ENCODE measurements at places on chromosomes 11 and 22.

DNA sequence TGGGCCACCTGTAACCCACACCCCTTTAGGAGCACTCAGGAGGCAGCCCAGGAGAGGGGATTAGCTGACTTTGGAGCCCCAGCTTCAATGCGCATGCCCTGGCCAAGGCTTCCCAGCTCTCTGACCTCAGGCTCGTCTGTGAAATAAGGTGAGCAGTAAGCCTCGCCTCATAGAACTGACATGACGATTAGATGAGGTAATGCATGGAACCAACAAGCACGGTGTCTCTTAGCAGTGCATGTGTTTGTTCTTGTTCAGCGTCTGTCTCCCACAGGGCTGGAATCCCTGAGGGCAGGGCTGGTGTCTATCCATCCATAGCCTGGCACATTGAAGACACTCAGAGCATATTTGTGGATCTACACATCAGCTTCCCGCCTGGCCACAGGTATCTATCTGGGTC is 415.4 kb downstream of the MN1 start:
- DNase-seq: no peak

DNA sequence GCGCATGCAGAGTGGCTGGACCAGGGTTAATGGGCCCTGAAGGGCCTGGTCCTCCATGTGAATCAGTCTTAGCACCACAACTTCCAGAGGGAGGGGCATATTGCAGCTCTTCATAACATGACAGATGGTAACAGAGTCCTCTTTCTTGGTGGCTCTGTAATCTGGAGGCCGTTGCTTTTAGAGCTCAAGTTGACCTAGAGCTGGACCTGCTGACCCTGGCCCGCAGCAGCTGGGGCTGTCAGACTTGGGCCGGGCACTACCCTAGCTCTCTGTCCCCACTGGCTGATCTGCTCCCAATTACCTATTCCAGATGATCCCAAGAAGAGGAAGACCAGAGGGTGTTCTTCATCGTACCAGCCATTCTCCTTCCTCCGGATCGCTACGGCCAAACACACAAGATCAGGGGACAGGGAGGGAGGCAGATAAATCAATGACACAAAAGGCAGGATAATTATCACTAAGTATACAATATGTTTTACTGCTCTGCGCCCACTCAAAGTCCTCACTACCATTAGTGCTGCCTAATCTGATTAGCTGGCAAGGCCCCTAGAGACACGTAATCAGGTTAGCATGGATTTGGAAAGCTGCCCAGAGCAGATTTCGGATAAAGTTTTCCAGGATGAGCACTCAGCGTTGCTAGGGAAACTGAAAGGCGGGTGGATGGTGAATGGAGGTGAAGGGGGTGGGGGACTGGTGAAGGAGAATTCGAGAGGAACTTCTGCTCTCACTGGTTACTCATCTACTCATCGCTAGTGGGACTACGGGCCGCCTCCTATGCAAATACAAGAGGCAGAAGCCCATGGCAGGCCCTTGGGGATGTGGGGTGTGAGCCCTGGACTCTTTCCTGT is 64.5 kb upstream of the PHOX2A start:
- DNase-seq: no peak

- DNase-seq: no peak
Observed at GRCh38 chr22:45426387-45426786, 12.9 kb downstream of the RIBC2 start.

GRCh38 chr22:36397131-36398093 is 9.6 kb upstream of the MYH9 start:
- no peak for DNase-seq

- no peak for DNase-seq
Observed at GRCh38 chr11:86192519-86193257, 51.9 kb upstream of the EED start.

- no peak for DNase-seq
Observed at GRCh38 chr11:78577495-78577894, 2.8 kb upstream of the NARS2 start.

DNA sequence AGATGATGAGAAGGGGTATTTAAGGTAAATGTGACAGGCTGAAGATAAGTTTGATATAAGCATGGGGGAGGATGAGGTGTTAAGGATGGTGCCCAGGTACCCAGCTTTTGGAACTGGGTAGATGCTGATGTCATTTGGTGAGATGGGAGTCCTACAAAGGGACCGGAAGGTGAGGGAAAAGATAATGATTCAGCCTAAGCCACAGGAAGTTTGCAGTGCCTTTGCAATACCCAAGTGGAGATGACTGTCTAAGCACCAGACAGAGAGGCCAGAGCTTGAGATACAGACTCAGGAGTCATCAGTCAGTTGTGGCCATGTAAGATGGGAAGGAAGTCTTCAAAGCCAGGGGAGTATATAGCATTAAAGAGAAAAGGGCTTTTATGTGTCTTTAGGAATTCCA is 30.0 kb upstream of the SMCO4 start:
- no peak for DNase-seq

DNA sequence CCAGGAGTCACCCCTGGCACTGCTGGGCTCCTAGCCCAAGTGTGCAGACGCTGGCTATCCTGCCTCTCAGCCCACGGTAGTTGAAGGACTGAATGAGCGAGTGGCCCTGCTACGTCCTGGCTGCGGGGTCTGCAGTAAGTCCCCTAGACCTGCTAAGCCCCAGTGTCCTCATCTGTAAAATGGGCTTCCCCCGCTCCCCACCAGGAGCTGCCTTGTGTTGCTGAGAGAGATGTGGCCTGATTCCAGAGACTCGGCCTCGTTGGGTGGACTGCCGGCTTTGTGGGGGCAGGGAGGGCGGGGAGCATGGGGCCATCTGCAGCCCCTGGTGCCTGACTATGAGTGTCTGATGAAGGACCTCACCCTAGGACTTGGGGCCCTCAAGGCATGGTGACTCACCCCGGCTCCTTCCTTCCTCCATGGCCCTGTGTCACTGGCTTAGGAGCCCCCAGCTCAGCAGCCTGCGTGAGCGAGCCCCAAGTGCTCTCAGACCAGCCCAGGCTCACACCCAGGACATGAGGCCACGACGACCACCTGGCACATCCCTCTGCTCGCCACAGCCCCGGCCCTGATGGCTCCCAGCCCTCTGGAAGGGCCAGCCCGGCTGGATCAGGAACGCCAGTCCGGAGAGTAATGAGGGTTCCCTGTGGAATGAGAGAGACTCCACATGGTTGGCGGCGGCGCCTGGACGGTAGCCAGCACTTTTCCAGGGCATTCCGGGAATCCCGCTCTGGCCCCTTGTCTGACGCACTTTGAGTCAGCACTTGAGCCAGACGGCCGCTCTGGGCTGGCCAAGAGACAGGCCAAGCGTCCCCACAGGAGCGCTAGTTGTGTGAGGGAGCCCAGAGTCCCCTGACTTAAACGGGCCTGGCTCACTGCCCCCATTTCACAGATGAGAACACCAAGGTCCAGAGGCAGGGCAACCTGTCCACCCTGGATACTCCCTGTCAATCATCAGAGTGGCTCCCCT is 50.5 kb upstream of the SHISAL1 start:
- DNase-seq: peak; percentile 72

- no peak for DNase-seq
Observed at GRCh38 chr11:121419836-121420235, 32.3 kb upstream of the SORL1 start.

GRCh38 chr22:20206709-20207215 is 55.9 kb upstream of the CCDC188 start:
- DNase-seq: peak; percentile 48

GRCh38 chr11:64313491-64314145 is 3.7 kb downstream of the TRMT112 start:
- no peak for DNase-seq

GRCh38 chr11:134479206-134480135 is 67.4 kb upstream of the B3GAT1 start:
- DNase-seq: no peak

GRCh38 chr11:86162239-86162638 is 82.3 kb upstream of the EED start:
- DNase-seq: peak; percentile 56

- DNase-seq: no peak
Observed at GRCh38 chr22:30192427-30192826, 54.1 kb downstream of the LIF start.

DNA sequence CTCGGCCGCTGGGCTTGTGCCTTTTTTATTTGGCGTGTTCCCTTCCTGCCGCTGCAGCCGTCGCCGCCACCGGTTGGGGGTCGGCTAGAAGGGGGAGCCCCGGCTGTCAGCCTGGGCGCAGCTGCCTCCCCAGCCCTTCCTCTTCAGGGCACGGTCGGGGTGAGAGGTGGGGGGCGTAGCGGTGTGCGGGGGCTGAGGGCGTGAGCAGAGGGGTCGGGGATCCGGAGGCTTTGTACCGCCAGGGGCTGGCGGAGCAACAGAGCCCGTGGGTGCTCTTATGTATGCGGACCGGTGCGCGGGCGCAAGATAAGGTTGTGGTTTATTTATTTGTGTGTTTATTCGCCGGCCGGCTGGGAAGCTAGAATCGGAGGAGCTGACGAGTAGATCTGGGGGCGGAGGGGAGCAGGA is 477 bp downstream of the ZBTB16 start:
- DNase-seq: no peak

DNA sequence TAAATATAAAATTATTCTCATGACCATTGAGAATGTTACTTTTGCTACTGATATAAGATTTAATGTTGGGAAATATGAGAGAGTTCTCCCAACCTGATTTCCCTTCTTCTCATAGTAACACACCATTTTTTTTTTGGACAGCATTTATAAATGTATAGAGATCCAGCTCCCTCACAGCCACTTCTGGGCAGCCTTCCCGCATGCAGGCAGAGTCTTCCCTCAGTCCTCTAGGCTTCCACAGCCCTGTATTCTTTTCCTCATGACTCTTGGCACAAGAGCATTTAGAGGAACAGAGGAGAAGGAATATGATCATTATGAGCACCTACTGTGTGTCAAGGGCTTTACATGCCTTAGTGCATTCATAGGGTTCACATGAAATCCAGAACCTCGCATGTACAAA is 9.0 kb downstream of the DTX4 start:
- DNase-seq: no peak

- peak; percentile 90 for DNase-seq
Observed at GRCh38 chr11:65817835-65818680, 15.7 kb upstream of the SNX32 start.

GRCh38 chr11:75338516-75339208 is 12.8 kb downstream of the ARRB1 start:
- no peak for DNase-seq

GRCh38 chr22:26918226-26918625 is 260.8 kb downstream of the MIAT start:
- no peak for DNase-seq

GRCh38 chr11:37409124-37409523 is 811.1 kb upstream of the RAG2 start:
- DNase-seq: no peak

DNA sequence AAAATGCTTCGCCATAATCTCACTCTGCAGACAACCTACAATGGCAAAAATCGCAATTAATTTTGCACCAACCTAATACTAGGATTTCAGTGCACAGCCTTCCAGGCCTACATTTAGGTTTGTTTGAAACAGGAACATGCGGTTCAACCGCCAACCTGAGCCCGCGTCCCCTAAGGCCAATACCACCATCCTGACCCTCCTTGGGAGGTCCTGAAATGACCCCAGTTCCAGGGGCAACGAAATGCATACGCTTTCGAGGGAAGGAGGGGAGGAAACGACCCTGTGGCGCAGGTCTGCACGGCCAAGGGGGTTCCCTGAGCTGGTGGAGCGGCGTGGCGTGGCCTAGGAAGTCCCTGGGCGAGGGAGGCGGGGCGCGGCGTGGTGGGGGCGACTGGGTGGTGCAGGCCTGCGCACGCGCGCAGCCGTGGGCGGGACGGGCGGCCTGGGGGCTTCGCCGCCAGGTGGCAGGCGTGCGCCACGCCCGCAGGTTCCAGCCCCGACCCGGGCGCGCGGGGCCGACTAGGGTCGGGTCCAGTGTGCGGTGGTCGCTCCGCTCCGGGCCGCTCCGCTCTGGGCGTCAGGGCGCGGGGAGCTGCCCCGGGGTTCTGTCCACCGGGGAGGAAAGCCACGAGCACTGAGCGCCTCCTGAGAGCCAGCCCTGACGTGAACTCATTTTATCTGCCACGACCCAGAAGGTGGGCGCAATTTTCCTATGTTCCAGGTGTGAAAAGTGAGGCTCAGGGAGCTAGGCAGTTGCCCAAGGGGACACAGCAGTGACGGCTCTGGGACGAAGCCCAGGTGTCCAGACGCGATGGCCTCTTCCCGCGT is 94.1 kb downstream of the SWAP70 start:
- peak; percentile 86 for DNase-seq

GRCh38 chr22:23580576-23581259 is 628 bp upstream of the IGLL1 start:
- no peak for DNase-seq

DNA sequence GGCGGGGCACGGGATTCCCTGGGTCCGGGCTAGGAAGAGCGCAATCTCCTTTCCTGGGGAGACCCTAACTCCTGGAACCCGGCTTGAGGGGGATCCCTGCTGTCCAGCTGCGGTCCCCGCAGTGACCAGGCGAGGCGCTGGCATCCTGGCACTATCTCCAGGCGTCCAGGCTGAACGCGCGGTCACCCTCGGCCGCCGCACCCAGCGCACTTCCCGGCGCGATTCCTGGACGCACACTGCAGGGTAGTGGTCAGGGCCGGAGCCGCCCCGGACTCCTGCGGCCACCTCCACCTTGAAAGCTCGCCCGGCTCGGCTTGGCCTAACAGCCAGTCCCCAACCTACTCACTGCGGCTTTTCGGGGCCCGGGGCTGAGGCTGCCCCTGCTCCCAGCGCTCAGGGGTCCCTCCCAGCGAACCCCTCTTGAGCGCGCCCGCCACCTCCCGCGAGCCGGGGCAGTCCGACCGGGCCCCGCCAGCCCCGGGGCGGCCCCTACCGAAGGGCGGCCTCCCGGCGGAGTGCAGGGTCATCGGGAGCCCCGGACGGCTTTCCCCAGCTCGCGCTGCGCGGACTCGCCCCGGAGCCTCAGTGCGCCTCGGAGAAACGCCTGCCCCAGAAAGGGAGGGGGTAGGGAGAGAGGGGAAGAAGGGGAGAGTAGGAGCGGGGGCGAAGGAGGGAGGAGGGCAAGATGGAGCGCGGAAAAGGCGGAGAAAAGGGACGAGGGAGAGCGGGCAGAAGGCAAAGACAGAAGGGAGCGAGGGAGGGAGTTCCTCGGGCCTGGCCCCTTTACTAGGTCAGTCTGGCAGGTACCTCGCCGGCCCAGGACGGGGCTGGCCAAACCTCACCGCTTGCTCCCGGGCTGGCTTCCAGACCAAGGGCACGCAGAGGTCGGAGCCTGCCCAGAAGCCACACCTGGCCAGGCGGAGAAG is 1.0 kb downstream of the POU2AF3 start:
- no peak for DNase-seq

- no peak for DNase-seq
Observed at GRCh38 chr22:48743601-48744282, 1083.9 kb downstream of the BRD1 start.

DNA sequence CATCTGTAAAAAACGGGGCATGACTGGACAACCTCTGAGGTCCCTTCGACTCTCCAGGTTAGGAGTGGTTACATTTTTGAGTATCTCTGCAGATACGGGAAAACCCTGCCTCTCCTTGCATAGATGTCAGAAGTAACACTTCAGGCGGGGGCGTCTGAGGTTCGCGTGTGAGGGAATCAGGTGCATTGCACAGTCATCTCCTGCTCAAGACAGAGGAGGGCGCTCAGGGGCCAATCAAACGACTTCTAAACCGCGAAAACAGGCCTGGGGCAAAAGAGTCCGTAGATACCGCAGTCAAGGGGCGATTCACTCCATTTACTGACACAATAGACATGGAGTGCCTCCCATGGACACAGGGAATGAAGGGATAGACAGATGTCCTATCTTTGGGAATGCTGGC is 31.7 kb downstream of the KIRREL3 start:
- DNase-seq: no peak

- DNase-seq: peak; percentile 38
Observed at GRCh38 chr11:20110908-20111669, 49.2 kb downstream of the DBX1 start.

Data from H54 (cell line).